NCI-H1694 (cell line): ENCODE measurements at places on chromosomes 6 and 20.

- no peak for DNase-seq
Measured at GRCh38 chr20:55684578-55684977, 320.7 kb downstream of the CBLN4 start.

DNA sequence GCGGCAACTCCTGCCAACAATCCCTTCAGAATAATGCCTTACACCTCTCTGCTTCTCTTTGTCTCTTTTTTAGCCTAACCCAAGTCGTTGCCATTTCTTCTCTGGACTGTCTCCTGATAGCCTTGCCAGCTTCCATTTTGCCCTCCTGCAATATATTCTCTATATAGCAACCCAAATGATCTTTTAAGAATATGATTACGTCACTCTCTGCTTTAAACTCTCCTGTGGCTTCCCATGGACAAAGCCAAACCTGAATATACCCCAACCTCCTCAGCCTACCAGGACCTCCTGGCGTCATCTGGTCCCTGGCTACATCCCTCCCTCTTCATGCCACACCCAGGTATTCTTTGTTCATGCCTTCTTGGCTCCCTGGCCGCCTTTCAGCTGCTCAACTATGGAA is 126.5 kb upstream of the KCNK16 start:
- DNase-seq, result no peak

GRCh38 chr20:24138196-24138857 is 149.7 kb upstream of the GGTLC1 start:
- no peak for DNase-seq

DNA sequence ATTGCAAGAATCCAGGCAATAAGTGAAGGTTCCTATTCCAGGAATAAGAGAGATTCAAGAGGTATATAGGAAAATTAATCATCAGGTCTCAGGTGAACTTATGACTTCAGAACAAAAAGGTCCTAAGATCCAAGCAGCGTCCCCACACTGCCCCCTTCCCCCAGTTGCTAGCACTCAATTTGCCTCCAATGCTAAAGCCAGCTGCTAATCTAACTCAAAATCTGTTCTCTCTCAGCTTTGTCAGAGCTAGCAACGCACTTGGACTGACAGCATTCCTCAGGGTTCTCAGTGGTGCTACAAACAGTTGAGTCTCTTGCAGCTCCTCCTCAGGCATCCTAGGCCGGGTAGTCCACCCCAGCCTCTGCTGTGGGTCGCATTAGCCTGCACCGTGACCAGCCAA is 148.3 kb downstream of the RFX6 start:
- DNase-seq, result no peak

GRCh38 chr6:20109526-20109925 is 102.7 kb downstream of the MBOAT1 start:
- no peak for DNase-seq

- no peak for DNase-seq
Measured at GRCh38 chr20:37144856-37145404, 34.2 kb upstream of the RPN2 start.

GRCh38 chr20:36391456-36391855 is 85.3 kb downstream of the DLGAP4 start:
- DNase-seq, result no peak

GRCh38 chr6:49415358-49415757 is 47.7 kb downstream of the MMUT start:
- no peak for DNase-seq

DNA sequence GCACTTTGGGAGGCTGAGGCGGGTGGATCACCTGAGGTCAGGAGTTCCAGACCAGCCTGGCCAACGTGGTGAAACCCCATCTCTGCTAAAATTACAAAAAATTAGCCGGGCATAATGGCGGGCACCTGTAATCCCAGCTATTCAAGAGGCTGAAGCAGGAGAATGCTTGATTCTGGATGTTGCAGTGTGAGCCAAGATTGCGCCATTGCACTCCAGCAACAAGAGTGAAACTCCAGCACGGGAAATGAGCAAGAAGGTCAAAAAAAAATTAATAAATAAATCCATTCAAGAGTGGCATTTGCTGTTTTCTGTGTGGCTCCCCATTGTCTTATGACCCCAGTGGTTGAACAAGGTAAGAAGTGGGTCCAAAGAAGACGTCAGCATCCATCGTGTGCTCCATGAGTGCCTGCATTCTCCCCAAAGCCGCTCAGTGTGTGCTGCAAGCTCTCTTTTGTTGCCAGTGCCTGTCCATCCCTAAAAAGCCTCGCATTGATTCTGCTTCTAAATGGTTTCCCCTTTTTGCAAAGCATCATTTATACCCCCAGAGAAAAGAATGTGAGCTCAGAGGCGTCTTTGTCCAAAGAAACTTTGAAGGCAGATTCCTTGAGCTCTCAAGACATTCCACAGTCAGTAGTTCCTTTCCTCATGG is 38.8 kb upstream of the MAP3K4 start:
- DNase-seq, result no peak

- DNase-seq, result no peak
Measured at GRCh38 chr20:13995841-13996240, 525 bp downstream of the MACROD2 start.

DNA sequence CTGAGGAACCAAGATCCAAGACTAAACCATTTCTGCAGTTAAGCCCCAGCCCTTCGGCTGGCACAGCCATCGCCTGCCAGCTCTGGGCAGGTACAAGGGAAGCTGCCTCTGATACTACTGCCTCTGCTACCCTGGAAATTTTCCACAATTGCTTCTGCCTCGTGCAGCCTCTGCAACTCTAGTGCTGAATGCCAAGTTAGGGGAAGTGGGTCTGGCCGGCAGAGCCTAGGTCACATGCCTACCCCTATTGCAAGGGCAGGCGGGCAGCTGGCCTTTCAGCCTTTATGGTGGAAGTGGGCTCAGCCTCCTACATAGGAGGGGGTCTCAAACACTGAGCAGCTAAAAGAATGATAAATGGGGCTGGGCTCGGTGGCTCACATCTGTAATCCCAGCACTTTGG is 44.5 kb upstream of the TULP1 start:
- no peak for DNase-seq

GRCh38 chr6:7866526-7866925 is 44.1 kb downstream of the TXNDC5 start:
- no peak for DNase-seq

- DNase-seq, result no peak
Measured at GRCh38 chr20:39516964-39517363, 554.8 kb downstream of the DHX35 start.

DNA sequence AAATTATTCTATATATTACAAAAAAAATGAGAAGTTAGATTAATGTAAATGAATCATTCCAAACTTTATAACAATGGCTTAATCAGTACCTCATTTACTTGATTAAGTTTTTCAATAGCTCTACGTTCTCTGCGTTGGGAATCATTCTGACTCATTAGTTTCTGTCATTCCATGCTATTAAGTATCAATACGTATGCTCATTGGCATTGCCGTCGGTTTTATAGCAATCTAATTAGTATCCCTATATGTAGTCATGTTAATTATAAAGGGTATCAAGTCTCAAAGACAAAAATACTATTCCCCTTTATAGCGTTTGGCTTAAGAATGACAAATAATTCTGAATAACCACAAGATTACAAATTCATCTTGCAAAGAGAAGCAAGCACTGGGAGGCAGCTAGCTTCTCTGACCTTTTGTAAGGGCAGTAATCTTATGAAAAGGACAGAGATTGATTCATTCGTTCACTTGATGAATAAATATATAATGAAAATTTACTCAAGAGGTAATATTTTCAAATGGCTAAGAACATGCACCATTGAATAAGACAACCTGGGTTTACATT is 41.8 kb downstream of the OLIG3 start:
- no peak for DNase-seq

- DNase-seq, result no peak
Measured at GRCh38 chr6:157358287-157358686, 22.7 kb upstream of the ZDHHC14 start.

DNA sequence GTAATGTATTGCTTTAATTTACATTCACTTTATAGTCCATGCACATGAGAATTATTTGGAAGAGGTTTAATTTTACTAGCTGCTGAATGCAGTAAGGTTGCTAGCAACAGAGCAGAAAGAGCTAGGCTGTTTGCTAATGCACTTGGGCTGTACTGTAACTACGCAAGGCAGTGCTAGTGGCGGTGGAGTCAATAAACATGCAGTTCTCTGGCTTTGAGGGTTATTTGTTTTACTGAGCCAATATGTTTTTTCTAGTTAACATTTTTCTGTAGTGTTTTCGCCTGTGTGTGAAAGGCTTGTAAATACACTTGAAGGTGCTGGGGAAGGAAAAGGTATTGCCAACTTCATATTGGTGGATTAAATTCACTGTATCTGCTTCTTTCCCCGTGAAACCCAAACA is 112.8 kb downstream of the BTBD3 start:
- DNase-seq, result no peak

GRCh38 chr6:20538131-20538662 is 3.9 kb downstream of the CDKAL1 start:
- no peak for DNase-seq

- DNase-seq, result peak; percentile 60
Measured at GRCh38 chr20:728256-728944, 39.9 kb downstream of the SLC52A3 start.

GRCh38 chr6:14807130-14807529 is 438.7 kb upstream of the JARID2 start:
- DNase-seq, result no peak

DNA sequence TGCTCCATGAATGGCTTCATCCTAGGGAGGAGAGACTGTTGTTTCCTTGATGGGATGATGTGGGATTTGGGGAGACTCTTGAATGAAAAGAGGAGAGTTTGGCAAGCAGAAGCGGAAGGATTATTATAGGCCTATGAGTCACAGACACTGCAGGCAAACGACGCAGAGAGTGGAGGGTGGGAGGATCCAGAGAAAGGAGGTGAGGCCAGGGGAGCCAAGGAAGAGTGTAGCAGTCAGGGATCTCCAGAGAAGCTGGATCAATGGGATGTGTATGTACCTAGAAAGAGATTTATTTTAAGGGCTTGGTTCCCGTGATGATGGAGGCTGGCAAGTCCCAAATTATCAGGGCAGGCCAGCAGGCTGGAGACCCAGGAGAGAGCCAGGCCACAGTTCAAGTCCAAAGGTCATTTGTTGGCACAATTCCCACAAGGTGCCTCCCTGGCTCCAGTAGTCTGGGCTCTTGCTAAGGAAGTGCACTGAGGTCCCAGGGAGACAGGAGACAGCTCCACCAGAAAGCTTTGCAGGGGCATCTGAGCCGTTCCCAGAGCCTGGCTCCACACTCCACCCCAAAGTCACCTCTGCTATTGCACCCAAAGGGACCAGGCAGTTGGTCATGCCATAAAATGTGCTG is 76.0 kb downstream of the ADTRP start:
- no peak for DNase-seq

DNA sequence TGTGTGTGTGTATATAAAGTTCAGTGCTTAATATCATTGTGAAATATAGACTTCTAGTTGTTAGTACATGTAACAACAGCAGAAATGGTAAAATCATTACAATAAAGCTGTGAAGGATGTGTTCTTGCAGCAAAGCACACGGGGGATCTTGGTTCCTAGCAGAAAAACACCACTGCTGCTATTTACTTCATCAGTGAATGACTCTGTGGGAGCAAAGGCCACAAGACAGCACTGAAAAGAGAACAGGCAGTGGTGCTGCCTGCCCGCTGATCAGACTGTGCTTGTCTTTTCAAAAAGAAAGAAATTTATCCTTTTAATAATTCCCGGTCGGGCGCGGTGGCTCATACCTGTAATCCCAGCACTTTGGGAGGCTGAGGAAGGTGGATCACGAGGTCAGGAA is 689.9 kb upstream of the CITED2 start:
- no peak for DNase-seq

- DNase-seq, result no peak
Measured at GRCh38 chr6:159833556-159833955, 33.5 kb downstream of the PNLDC1 start.

GRCh38 chr6:85390105-85390728 is 59.7 kb upstream of the NT5E start:
- DNase-seq, result no peak

- no peak for DNase-seq
Measured at GRCh38 chr20:44247586-44248409, 690 bp downstream of the GDAP1L1 start.

GRCh38 chr6:20729086-20729485 is 194.8 kb downstream of the CDKAL1 start:
- DNase-seq, result no peak

DNA sequence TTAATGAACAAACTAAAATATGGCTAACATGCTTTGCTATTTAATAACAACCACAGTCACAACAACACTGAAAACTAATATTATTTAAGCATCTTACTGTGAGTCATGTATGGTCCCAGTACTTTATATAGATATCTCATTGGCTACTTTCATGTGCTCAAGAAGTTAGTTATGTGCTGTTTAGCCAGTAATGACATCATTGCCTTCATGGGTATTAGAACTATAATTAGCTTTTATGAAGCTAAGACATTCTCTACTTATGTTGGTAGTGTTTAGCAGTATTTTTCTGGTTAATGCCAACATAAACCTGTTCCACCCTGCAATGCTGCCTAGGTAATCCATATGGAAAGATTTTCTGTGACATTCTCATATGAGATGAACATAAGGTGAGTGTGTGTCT is 56.1 kb downstream of the ADGRG6 start:
- no peak for DNase-seq

GRCh38 chr20:2955257-2955970 is 82.1 kb downstream of the PTPRA start:
- peak; percentile 10 for DNase-seq

DNA sequence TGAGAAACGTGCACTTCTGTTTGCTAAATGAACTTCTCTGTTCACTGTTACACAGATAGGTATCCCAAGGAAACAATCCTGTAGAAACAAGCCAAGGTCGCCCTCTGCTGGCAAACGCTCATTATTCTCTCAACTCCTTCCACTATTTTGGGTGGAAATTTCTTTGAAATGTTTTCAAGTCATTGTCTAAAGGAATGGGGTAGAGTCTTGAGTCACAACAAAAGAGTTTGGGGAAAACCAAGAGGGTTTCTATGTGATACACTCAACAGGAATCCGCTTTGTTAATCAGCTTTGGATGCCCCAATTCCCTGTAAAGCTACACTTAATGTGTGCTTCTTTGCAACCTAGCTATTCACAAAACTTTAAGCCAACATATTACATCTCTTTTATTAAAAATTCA is 4.6 kb upstream of the RAE1 start:
- peak; percentile 53 for DNase-seq
